ENCODE measurements at places on chromosomes 1 and 21.

GRCh38 chr1:32871364-32872191 lies 866 bp upstream of the FNDC5 start:
- no peak for DNase-seq

GRCh38 chr1:96901783-96902363 lies 180.3 kb downstream of the PTBP2 start:
- no peak for DNase-seq

GRCh38 chr1:38044221-38045215 lies 2.1 kb downstream of the POU3F1 start:
- DNase-seq = no peak

DNA sequence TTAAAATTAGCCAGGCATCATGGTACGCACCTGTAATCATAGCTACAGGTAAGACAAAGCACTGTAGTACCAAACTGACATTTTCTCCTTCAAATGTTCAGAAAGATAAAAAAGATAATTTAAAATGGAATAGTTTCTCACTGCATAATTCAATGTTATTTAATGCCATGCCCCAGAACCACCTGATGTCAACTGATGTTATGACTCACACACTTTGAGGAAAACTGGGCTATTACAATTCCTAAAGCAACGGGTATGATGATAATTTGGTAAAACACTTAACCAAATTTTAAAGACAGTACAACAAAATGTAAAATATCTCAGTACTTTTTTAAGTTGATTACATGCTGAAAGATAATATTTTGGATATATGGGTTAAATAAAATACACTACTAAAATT lies 22.9 kb upstream of the PLEKHO1 start:
- no peak for DNase-seq

DNA sequence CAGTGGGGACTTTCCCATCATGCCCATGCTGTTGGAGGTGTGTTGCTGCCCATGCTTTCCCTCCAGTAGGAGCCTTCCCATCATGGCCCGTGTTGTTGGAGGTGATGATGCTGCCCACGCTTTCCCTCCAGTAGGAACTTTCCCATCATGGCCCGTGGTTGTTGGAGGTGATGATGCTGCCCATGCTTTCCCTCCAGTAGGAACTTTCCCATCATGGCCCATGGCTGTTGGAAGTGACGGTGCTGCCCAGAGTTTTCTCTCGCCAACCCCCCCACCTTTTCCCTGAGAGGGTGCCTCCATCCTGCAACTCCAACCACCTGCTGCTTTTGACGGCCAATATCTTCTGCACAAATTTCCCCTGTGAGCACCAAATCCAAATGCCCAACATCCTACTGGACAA lies 205.7 kb downstream of the TOMM20 start:
- DNase-seq = no peak

GRCh38 chr21:17438635-17439034 lies 74.2 kb upstream of the CXADR start:
- no peak for DNase-seq

DNA sequence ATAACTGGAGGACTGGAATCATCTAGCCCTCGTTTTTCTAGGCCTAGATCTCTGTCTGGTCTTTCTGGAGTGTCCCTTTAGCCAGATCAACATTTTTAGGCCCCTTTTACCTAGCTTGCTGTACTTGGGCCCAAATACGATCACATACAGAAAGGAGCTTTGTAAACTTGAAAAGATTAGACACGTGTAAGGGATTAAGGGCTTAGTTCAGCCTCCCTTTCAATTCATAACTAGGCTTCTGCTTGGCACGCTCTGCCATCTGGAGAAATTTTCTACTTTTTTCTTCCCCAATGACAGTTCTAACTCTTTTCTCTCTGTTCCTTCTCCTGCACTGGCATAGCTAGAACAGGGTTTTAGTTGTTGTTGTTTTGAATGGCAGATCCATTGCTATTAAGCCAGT lies 153.3 kb upstream of the BEND5 start:
- no peak for DNase-seq

DNA sequence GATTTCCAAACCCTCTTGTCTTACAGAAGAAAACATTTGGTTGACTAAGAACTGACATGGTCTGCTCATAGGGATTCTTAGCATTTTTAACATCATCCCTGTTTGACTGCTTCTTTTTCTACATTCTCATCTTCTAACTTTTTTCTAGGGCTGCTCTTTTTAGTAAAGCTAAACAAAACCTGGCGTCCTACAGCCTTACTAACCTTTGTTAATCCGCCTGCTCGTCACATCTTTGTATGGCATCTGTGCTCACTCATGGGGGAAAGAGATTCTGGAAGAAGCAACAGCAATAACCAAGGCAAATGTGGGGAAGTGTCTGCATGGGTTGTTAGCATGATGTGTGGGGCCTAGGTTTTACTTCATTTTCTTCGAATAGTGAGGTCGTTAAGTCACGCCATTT lies 92.0 kb downstream of the KIF1B start:
- no peak for DNase-seq

GRCh38 chr1:16920951-16921350 lies 780 bp upstream of the CROCC start:
- DNase-seq = no peak

DNA sequence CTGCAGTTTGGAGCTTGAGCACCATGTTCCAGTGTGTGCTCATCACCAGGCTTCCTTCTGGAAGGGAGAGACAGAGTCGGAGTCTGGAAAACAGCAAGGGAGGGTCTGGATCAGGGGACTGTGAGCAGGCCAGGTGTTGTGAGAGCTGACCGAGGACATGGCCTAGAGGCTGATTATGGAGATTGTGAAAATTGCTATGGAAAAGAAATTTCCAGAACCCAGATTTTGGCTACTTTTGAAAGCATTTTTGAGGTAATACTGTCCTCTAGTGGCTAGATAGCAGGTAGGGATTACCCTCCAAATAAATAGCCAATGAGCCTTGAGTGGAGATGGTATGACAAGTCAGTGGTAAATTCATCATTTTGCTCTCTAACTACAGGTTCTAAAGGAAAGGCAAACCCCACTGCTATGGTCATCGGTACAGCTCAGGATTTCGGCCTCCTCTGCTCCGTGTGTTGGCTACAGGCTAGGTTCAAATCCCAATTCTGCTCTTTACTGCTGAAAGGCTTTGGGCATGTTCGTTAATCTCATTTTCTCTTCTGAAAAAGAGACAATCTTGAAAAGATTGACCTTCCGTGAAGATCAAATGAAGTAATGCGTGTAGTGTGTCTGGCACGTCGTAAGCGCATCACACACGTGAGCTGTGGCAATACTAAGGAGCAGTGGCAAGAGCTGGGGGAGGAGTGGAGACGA lies 1.0 kb upstream of the HAO2 start:
- peak; percentile 51 for DNase-seq

GRCh38 chr1:228953207-228953606 lies 217.9 kb downstream of the RHOU start:
- no peak for DNase-seq

DNA sequence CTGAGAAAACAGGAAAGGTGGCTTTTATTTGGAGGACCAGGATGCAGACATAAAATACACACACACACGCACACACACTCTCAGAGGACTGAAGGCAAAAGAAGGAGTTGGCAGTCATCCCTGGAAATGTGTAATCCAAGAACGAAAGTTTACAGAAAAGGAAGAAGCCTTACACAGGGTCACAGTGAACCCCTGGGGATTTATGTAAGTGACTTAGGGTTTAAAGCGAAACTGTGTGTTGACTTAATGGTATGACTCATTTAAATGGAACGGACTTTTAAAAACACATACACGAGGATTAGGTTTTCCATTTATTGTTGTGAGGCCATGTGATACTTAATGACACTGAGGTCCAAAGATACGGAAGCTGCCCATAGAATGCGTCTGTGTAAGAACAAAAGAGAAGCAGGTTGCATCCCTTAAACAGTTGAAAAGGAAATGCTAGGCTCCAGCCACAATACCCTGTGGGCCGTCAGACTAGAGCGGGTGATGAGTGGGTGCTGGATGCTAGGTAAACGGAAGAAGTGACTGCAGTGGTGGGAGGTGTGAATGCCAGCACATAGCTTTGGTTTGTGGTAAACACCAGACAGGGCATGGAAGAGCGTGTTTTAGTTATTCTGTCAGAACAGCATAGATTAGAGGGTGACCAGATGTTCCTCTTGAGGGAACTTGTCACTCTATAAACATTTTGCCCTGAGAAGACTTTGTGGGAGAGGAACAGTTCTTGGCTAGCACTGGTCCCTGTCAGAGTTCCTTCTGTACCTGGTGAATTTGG lies 21.6 kb upstream of the BCL10 start:
- peak; percentile 99 for DNase-seq

DNA sequence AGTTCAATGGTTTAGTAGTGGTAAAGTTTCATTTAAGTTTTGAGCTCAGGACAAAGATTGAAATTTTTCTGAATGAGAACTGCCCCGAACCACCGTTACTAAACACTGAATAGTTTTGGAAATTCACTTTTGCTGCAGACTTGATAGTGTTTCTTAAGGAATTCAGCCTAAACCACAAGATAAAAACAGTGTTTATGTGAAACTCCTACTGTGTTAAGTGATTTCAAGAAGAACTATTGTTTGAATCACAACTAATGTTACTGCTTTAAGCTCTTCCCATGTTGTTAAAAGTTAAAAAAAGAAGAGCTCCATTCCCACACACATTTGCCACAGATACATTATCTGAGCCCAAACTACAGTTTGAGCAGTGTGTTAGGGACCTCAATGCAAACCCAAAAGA lies 159.2 kb downstream of the DYRK1A start:
- DNase-seq = peak; percentile 20

- no peak for DNase-seq
Measured at GRCh38 chr1:207920444-207921021, 9.6 kb upstream of the CD34 start.

GRCh38 chr21:37000381-37000780 lies 6.1 kb upstream of the RIPPLY3 start:
- no peak for DNase-seq

- DNase-seq = peak; percentile 62
Measured at GRCh38 chr1:85201340-85202091, 700 bp upstream of the SYDE2 start.

DNA sequence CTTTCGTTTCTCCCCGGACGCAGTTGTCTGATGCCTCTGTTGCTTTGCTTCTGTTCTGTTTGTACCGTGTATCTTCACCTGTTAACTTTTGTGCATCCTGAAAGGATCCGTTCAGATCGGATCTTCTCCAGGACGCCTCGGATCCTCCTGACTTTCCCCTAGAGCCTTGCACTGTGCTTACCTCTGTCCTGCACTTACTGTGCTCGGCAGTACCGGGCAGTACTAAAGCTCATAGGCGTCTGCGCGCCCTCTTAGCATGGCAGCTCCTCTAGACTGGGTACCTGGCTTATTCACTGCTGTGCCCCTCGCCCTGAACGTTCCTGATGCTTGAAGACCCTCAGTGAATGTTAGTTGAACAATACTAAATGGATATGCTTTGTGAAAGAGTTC lies 934 bp downstream of the SCP2 start:
- peak; percentile 33 for DNase-seq

GRCh38 chr1:223144914-223145313 lies 1.9 kb upstream of the TLR5 start:
- no peak for DNase-seq

- DNase-seq = no peak
Measured at GRCh38 chr1:210302501-210302900, 26.2 kb upstream of the HHAT start.

- DNase-seq = peak; percentile 75
Measured at GRCh38 chr1:183093786-183094298, 70.6 kb downstream of the LAMC1 start.

DNA sequence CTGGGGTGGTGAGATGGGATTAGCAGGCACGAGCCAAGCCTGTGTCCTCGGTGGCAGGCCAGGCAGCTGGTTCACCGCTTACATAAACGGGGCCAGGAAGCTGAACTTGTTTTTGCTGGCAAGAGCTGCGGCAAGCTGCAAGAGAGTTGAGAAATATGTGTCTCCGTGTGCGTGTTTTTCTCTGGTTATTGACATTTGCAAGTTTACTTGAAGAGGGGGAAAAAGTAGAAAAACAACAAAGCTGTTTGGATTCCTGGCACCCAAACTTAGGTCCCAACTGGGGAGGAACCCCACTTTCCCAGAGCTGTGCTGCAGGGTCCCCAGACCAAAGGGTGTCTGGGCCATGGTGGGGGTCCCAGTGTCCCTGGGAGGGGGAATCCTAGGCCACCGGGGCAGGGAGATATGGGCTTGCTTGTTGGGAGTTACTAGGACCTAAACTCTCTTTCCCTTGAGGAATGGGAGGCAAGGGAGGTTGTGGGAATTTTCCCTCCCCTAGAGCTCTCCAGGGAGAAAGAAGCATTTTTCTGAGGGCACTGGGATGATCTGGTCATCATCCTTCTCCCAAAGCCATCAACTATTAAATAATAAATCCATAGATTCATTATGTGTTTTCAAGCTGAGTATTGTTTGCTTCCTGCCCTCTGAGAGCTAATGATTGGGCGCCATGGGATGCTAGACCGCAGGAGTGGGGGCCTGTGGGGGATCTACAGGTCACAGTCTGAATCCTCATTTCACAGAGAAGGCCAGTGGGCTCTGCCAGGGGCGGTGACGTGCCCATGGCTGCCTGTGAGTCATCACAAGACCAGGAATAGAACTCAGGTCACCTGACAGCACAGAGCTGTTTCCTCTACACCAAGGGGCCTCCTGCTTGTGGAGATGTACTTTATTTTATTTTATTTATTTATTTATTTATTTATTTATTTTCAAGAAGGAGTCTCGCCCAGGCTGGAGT lies 14.8 kb downstream of the IL6R start:
- DNase-seq = peak; percentile 95

GRCh38 chr21:45333583-45334121 lies 46.0 kb upstream of the POFUT2 start:
- no peak for DNase-seq

DNA sequence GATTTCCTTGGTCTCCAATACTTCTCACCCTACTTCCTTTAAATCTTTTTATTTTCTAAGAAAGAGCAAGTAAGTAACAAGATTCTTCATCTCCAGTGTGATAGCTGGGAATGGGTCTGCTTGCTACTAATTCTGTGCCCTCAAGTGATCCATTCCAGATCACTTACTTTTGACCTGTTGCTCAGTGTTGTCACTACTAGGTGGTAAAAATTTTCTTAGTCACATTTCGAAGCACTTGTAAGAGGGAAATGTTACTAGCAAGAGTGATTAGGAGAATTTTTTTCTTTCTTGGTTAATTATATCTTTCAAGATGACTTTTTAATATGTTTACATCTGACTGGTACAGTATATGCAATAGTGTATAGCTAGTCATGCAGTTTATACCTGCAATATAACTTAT lies 2.2 kb downstream of the UBAP2L start:
- DNase-seq = peak; percentile 35

GRCh38 chr1:15702722-15703550 lies 18.8 kb downstream of the PLEKHM2 start:
- peak; percentile 81 for DNase-seq

DNA sequence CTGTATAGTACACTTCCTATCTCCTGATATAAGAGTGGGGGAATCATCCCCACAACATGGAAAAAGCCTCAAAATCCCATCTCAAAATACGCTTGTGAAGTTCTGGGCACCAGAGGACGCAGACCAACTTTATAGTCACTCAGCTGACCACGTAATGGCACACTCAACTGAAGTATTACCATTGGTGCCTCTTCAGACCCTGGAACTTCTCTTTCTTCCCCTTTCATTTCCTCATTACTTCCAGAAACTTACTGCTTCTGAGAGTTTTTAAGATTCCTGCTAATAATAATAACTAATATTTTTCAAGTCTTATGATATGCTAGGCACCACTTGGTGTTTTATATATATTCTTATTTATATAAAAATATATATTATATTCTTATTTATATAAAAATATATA lies 202.6 kb downstream of the PTPRC start:
- DNase-seq = no peak

GRCh38 chr1:24321697-24322469 lies 2.7 kb downstream of the GRHL3 start:
- peak; percentile 80 for DNase-seq
